ENCODE measurements at places on chromosomes 16 and 17.

- DNase-seq, result peak; percentile 3
These were observed 172.4 kb downstream of the PMP22 start for GRCh38 chr17:15092762-15093161.

GRCh38 chr16:4654964-4655590 lies 30.5 kb downstream of the MGRN1 start:
- no peak for DNase-seq

DNA sequence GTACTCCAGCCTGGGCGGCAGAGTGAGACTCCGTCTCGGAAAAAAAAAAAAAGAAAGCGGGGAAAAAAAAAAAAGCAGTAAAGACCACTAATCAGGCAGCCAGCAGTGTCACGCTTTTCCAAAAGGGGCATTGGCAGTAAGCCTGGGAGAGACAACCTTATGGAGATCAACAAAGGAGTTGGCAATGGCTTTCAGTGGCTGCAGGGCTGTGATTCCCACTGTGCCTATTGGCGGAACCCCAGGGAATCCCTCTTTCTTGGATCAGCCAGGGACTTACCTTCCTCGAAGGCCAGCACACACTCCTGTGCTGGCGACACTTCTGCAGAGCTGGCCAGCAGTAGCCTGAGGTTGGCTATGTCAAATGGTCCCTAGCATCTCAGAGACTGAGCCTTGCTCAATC lies 43.2 kb upstream of the ZFHX3 start:
- no peak for DNase-seq

DNA sequence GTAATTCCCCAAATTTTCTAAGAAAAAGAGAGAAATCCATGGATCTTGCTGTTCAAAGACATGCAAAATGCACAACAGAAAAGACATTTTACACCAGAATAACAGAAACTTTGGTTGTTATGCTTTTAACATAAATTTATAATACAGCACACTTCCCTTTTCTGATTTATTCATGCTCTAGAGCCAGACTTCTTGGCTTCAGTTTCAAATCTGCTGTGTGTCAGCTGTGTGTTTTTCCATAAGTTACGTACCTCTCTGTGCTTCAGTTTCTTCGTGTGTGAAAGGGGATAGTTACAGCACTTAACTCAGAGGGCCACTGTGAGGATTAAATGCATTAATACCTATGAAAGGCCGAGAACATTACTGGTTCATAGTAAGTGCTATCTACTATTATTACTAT lies 6.8 kb upstream of the CCL3L1 start:
- no peak for DNase-seq

GRCh38 chr16:89720551-89720812 lies 216 bp downstream of the VPS9D1 start:
- DNase-seq, result no peak
